ENCODE measurements at places on chromosomes 7 and 10.

GRCh38 chr10:131099028-131099726 is 212.3 kb downstream of the TCERG1L start:
- DNase-seq: no peak

- no peak for DNase-seq
Measured at GRCh38 chr10:78658645-78659597, 409.8 kb upstream of the ZMIZ1 start.

GRCh38 chr7:5282543-5283316 is at the start of gene SLC29A4:
Gene SLC29A4, plus strand, starts transcription at chr7:5282943. Its CDS starts 4,874 bp downstream, at chr7:5287817.
- no peak for DNase-seq

GRCh38 chr10:133294189-133294588 is 14.5 kb downstream of the TUBGCP2 start:
- DNase-seq: no peak

DNA sequence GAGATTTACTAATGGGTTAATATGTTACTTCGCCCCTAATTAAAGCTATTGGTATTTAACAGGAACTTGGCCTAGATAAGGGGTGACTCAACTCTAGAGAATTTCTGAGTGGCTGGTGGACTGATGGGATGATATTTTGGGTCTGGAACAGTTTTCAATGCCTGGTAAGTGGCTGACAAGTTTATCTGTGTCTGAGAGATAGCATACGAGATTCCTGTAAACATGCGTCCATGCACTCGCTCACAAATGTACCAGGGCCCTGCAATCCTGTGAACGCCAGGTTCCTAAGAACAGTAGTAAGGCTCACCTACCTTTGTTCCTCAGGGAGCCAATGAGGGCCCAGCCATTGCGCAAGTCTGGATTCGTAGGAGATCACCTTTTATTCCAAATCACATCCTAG is 683.8 kb upstream of the ANKRD30A start:
- no peak for DNase-seq

DNA sequence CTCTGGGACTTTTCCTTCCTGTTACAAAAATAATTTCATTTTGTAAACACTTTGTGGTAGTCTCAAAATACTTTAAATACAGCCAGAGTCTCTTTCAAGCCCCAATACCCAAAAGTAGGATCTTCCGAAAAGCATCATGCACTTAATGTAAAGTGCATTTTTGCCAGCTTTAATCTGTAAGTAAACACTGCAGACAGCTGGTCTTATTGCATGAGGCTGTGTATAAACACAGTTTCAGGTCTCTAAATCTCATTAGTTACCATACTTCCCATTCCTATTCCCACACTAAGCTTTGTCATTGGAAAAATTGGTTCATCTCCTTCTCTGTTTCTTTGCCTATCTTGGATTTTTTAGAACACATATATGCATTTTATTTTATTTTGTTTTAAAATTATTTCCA is 87.6 kb upstream of the GNAI1 start:
- no peak for DNase-seq

DNA sequence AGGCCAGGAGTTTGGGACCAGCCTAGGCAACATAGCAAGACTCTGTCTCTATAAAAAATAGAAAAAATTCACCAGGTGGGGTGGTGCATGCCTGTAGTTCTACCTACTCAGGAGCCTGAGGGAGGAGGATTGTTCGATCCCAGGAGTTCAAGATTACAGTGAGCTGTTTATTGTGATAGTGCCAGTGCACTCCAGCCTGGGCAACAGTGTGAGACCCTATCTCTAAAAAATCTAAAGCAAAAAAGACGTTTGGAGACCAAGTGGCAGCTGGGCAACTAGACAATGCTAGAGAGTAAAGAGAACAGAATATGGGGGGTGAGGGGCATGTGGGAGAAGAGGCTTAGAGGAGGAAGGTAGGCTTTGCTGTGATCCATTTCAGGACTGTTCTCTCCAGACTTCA is 1.4 kb downstream of the PDSS1 start:
- DNase-seq: no peak

DNA sequence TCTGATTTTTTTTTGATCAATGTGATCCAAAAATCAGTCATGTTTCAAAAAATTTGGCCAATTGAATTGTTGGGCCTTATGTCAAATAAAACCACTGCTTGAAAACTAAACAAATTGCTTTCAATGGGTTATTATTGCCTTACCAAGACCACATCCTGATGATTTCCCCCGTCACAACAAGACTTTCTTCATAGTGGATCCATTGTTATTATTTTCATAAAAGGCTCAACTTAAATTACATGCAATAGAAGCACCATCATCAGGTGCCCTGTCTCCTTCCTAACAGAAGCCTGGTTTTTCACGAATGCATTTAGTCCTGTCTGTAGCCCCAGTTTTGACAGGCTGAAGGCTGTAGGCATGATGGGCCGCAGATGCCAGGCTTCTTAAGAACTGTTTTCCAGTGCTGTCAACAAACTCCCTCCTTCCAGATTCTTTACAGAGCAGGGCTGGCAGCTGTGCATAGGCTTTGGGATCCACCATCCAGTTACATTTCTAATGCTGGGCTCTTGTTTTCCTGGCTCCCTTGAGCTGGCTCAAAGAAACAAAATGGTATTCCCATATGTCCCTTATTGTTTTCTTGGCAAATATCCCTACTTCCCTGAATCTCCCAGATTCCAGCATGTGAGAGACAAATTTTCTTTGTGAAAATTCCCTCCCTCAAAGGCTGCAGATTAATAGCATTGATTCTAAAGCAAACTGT is 302.0 kb downstream of the TWIST1 start:
- no peak for DNase-seq

GRCh38 chr10:119538632-119539358 is 3.7 kb downstream of the RGS10 start:
- DNase-seq: no peak

DNA sequence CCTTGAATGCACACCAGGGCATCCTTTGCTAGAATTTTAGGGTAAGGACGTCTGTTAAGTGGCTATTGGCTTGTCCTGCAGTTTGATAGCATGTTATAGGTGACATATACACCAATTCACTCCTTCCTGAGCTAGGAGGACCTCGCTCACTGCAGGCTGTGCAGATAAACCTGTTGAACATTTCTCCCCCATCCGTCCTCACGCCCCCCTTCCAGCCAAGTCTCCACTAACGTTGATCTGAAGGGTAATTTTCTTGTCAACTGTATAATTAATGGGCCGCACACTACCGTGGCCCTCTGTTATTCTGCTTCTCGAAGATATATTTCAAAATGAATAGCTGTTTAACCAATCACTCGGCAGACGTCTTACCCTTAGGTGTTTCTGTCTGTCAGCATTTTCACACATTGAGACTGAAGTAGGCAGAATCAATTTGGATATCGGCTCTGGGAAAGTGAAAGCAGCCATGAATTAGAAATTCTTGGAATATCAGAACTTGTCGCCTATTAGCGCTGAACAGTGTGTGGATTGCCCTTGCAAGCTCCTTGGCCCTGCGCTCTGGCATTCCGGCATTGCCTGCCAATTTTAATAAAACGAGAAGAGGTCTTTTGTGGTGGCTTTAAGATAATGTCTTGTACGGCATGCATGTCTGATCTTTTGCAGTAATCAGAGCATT is 905.3 kb downstream of the TYW1 start:
- no peak for DNase-seq

- no peak for DNase-seq
Measured at GRCh38 chr7:107396081-107396480, 73.8 kb upstream of the GPR22 start.

DNA sequence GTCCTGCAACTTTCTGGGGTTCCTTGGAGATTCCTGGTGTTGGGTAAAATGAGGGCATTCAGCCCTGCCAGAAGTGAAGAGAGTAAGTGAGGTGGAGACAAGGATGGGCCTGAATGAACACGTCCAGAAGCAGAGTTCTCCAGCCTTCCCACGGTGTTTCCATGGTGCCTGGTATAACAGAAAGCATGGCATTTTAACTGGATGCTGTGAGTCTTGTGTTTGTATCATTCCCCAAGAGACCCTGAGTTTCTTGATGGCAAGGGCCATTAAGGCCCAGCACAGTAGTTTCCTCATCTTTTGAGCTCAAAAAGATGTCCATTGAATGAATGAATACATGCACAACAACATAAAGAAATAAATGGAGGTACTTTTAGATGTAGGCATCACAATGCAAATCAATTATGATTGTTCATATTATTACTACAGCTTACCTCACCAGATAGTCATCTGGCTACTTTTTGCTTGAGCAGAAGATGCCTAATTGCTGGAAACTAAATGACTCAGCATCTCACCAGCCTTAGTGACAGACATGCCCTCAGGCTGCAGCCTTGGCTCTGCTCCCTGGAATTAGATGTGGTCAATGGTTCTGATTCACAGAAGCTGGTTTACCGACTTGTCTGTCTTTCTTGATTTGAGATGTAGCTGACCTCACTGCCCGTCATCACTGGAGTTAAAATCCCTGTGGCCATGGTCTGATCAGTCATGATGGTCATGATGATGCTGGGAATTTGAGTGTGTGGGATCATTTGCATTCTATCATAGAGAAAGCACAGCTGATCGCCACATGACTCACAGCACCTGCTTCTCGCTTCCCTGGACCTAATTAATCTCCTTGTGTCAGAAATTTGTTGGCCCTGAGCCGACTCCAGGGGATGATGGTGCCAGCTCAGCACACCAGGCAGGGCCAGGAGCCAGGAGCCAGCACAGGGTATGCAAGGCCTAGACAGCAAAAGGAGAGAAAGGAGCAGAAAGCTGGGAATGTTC is 83.9 kb downstream of the CXCL12 start:
- DNase-seq: peak; percentile 5

DNA sequence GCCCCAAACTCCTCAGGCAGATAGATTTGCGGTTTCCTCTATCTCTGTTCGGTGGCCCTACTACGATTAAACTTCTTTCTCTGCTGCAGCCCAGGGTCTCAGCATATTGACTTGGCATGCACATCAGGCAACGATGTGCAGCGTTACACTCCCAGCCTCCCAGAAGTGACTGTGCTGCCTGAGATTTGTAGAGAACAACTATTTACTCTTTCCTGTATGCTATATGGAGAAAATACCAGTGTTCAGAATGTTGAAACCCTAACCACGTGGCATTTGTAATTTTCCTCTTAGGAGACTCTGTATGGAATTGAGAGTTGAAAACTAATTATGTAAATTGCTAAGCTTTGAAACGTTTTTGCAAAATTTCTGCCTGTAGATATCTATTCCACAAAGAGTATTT is 50.9 kb downstream of the GNAI1 start:
- no peak for DNase-seq

GRCh38 chr7:19482628-19483027 is 226.2 kb downstream of the POLR1F start:
- no peak for DNase-seq

DNA sequence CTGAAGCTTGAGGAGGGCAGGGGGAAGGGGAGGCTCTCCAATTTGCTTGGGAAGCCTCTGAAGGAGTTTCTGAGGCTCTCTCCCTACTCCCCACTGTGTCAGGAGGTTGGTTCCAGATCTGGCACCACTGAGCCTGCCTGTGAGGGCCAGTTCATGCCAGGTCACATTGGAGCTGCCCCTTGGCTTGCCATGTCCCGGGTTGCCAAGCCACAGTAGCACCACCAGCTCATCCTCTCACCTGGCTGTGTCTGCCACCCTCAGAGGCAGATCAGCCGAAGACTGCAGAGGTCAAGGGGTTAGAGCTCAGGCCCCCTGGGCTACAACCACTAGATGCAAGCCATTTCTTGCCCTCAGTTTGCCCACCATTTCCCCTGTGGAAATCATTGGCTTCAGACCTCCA is 3.1 kb downstream of the C10orf71 start:
- DNase-seq: no peak

GRCh38 chr10:112565434-112566053 is 118.5 kb downstream of the VTI1A start:
- peak; percentile 39 for DNase-seq

- DNase-seq: no peak
Measured at GRCh38 chr10:75957314-75958120, 526.1 kb downstream of the LRMDA start.

DNA sequence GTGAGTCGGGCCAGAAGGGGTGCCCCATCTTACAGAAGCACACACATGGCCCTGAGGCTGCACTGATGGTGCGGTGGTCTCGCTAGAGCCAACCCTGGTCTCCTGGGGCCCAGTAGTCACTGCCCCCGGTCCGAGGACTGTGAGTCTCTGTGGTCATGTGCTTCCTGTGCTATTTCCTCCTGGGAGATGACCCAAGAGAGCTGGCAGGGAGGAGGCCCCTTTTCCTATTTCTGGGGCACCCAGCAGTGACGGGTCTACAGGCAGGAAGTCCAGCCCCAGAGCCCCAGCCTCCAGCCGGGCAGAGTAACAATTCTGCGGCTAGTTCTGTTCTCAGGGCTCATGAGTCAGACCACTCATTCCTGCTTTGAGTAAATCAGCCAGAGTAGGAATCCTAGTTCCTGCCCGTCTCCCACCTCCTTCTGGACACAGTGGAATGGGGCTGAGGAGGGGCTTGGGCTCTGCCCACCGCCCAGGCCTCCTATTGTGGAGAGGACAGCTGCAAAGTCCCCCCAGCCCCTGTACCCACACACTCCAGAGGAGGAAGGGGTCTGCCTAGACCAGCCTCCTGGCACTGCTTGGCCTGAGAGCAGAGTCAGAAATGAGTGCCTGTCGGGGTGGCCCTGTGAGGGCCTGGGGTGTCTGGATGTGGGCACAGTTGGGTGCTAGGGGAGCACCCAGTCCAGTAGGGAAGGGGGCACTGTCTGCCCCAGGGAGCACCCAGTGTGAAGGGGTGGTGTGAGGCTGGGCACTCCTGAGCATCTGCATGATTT is 80.5 kb upstream of the PPIF start:
- peak; percentile 75 for DNase-seq

DNA sequence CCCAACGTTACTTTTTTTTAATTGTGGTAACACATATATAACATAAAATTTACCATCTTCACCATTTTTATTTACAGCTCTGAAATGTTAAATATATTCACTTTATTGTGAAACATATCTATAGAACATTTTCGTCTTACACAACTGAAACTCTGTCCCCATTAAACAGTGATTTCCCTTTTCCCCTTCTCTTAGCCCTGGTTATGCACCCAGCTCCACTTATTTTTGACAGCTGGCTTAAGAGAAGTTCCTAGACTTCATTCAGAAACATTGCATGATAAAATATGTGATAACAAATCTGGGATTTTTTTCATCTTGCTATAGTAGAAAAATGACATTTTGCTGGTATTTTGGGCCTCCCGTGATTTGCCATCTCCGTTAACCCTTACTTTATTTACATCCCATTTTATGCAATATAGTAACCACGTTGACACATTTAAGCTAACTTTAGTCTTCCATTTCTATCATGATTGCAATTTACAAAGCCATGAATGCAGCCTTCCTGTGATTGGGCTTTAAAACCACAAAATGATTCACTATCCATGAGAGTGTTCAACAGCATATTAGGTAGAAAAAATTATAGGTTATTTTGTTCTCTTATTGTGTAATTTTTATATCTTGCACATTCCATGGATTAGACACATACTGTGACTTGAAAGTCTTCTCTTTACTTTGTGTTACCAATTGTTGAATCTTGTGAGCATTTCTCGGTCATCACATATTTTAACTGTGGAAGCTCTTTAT is 139.6 kb downstream of the SND1 start:
- DNase-seq: no peak

DNA sequence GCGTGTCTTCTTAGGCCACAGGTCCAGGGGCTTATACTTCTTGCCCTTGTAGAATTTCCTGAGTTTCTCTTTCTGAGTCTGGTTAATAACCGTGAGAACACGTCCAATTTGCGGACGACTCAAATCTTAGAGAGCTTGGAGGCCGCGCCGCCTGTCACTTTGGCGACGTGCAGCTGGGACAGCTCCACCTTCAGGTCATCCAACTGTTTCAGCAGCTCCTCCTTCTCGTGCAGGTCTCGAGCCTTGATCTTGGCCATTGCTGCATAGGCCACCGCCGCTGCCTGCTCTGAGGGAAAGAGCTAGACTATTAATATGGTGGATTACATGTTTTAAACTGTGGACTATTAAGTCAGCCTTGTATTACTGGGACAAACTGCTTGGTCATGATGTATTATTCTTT is 26.9 kb downstream of the EVX1 start:
- DNase-seq: no peak

GRCh38 chr10:132753596-132753995 is 32.4 kb downstream of the NKX6-2 start:
- no peak for DNase-seq

Measured in pulmonary artery endothelial cell (primary cell).